Ureter (tissue), 1 donor: ENCODE measurements at places on chromosomes 5 and 9. TPM values are rescaled to one million over a fixed set of nuclear protein-coding genes. Genes with fewer than 3 reads are reported as not detected.

The CBY3 gene
- total RNA-seq: not detected

The ABCA1 gene
- total RNA-seq: 33.4 TPM

The SPATA31D1 gene
- not detected for total RNA-seq

The PCDHGC5 gene
- 2.8 TPM for total RNA-seq

The LCN15 gene
- not detected for total RNA-seq

The PLAC8L1 gene
- 1.1 TPM for total RNA-seq

The TAS2R1 gene
- not detected for total RNA-seq

The UIMC1 gene
- 52.5 TPM for total RNA-seq

The STXBP1 gene
- 29.8 TPM for total RNA-seq

The CDC20B gene
- total RNA-seq: not detected

The C9orf153 gene
- 0.36 TPM for total RNA-seq

The NDUFS4 gene
- 79.0 TPM for total RNA-seq

The LMX1B gene
- total RNA-seq: not detected

The TRIM32 gene
- total RNA-seq: 30.6 TPM

The COMMD10 gene
- 51.9 TPM for total RNA-seq

The CAMK2A gene
- total RNA-seq: 1.4 TPM

The MARVELD2 gene
- 32.4 TPM for total RNA-seq

The SPATA31D4 gene
- not detected for total RNA-seq

The NOXA1 gene
- 12.5 TPM for total RNA-seq

The GARIN3 gene
- not detected for total RNA-seq

The TNFSF8 gene
- 1.5 TPM for total RNA-seq

The CDH18 gene
- not detected for total RNA-seq

The MCTP1 gene
- 35.8 TPM for total RNA-seq

The RLN1 gene
- total RNA-seq: not detected

The WDR41 gene
- 64.6 TPM for total RNA-seq

The ZNF462 gene
- total RNA-seq: 74.8 TPM

The CCL19 gene
- total RNA-seq: 11.4 TPM

The RGMB gene
- total RNA-seq: 20.0 TPM

The NUDT2 gene
- total RNA-seq: 18.7 TPM

The PCDHB9 gene
- total RNA-seq: 1.9 TPM

The GBGT1 gene
- 17.2 TPM for total RNA-seq

The SLC46A2 gene
- 4.2 TPM for total RNA-seq
